ENCODE measurements at places on chromosomes 5 and 9. TPM values are rescaled to one million over a fixed set of nuclear protein-coding genes. Genes with fewer than 3 reads are reported as not detected.
A peak's percentile ranks its signal among the peaks of the same experiment; 100 is the strongest.

The TNFSF8 gene
- total RNA-seq, result 4.6 TPM

- DNase-seq, result no peak
Observed at GRCh38 chr5:125775896-125776295, 647.3 kb upstream of the GRAMD2B start.

DNA sequence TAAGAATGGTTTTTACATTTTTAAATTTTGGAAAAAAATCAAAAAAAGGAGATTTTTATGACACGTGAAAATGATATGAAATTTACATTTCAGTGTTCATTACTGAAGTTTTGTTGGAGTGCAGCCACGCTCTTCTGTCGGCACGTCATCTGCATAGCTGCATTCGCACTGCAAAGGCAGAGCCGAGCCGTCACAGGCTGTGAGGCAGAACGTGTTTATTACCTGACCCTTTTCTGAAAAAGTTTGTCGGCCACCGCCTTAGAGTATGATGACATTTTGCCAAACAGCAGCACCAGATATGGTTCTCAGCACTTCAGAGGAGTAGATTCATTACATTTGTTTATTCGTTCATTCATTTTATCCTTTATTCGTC lies 24.1 kb downstream of the HRH2 start:
- peak; percentile 49 for DNase-seq

GRCh38 chr5:14752497-14753071 lies 88.1 kb downstream of the OTULIN start:
- DNase-seq, result no peak

DNA sequence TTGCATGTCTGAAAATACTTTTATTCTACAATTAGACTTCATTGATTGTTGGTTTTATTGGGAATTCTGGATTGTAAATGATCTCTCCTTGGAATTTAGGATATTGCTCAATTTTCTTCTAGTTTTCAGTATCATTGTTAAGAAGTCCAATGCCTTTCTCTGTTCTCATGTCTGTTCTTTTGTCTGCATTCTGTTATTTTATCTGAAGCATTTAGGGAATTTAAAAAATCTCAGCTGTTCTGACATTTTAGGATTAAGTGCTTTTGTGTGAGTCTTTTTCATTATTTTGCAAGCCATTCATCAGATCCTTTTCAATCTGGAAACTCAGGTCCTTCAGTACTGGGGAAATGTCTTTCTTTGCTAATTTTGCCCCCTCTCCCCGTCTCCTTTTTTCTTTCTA lies 4.4 kb upstream of the FER start:
- DNase-seq, result no peak

The FBXW5 gene
- total RNA-seq, result 95.2 TPM

DNA sequence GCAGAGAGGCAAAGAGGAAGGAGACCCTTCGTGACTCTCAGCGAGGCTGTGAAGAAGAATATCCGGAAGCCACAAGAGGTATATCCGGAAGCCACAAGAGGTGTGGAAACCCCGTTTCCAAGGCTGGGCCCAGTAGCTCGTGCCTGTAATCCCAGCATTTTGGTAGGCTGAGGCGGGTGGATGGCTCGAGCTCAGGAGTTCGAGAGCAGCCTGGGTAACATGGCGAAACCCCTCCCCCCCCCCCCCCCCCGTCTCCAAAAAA lies 612 bp upstream of the BBLN start:
- no peak for DNase-seq

Data from mesenteric fat pad (tissue), 1 donor.